ENCODE measurements at places on chromosomes 3 and 15. TPM values are rescaled to one million over a fixed set of nuclear protein-coding genes. Genes with fewer than 3 reads are reported as not detected.

The INKA1 gene
- 3.3 TPM for total RNA-seq

The C3orf20 gene
- total RNA-seq = not detected

The VWA5B2 gene
- not detected for total RNA-seq

The C3orf18 gene
- total RNA-seq = 14.0 TPM

The POU1F1 gene
- not detected for total RNA-seq

The CHRM5 gene
- not detected for total RNA-seq

- H3K4me3 ChIP-seq = peak overlapping the region; percentile 82
- H3K27me3 ChIP-seq = peaks cover 46% of the 10 kb centered on the region
- DNase-seq = no peak
Measured at GRCh38 chr15:67833710-67834511, 5.9 kb downstream of the RNU6-1 start.

GRCh38 chr3:4988983-4989834 lies 10.0 kb downstream of the BHLHE40 start:
- H3K36me3 ChIP-seq = peaks cover 5% of the 10 kb centered on the region
- H3K27ac ChIP-seq = no peak overlapping the region
- H3K27me3 ChIP-seq = no peaks in the 10 kb centered on the region
- no peak overlapping the region for H3K4me3 ChIP-seq
- no peak for DNase-seq

DNA sequence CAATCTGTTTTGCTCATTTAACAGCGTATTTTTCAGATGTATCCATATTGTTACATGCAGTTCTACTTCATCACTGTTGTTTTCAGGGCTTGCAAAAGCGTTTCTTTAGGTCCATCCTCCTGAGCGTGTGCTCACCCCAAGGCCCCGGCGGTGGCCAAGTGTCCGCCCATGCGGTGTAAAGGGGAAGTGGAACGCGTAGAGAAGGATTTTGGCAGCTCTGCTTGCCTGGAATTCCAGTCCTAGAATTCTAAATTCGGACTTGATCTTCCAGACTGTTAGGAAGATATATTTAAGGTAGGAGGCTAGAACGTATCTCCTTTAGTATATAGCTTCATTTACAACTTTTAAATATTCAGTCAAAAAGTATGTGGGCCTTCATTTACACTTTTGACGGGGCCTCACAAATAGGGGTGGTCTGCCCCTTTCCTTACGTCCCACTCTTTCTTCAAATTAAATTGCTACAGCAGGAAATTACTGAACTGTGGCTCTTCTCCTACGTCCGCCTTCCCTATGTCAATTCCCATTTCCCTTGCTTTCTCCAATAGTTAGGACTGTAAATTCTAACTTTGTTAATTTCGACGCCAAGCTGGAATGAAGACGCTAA lies 609 bp upstream of the TBC1D23 start:
- peak overlapping the region; percentile 93 for H3K4me3 ChIP-seq
- peaks cover 75% of the 10 kb centered on the region for H3K4me1 ChIP-seq

- H3K36me3 ChIP-seq = no peaks in the 10 kb centered on the region
- no peak overlapping the region for H3K4me3 ChIP-seq
- peaks cover 20% of the 10 kb centered on the region for H3K27me3 ChIP-seq
- no peaks in the 10 kb centered on the region for H3K4me1 ChIP-seq
Measured at GRCh38 chr3:122077293-122078234, 22.4 kb downstream of the CD86 start.

DNA sequence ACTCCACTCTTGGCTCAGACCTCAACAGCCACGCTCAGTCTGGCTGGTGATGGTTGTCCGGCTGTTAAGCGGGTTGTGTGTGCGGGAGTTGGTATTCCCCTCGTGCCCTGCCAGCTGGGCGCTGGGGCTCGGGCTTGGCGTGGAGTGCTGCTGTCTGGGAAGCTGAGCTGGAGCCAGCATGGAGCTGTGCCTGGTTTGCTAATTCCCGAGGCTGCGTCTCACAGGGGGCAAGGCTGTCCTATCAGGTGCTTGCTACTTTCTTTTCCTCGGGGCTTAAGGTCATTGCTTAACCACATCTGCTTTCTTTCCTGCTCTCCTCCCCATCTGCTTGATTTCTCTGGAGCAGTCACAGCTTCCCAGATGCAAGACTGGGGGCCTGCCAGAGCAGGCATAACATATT lies 29.9 kb downstream of the PDIA5 start:
- H3K27ac ChIP-seq = no peak overlapping the region
- peaks cover 34% of the 10 kb centered on the region for H3K4me1 ChIP-seq
- no peak overlapping the region for H3K4me3 ChIP-seq
- peaks cover 38% of the 10 kb centered on the region for H3K36me3 ChIP-seq
- H3K27me3 ChIP-seq = peaks cover 2% of the 10 kb centered on the region
- no peak for DNase-seq

DNA sequence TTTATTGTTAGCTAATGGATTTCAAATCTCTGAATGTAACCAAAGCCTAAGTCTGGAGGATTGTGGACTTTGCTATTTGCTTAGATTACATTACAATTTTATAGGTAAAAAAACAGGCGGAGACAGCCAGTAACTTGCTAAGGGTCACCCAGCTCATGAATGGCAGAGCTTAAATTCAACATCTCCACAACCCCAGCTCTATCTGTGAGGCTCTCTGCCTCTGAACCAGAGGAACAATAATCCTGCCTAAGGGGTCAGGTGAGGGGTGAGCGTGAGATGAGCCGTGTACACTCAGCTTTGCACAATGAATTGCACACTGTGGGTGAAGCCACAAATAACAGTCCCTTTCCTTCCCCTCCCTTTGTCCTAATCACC lies 69.8 kb upstream of the SPATA12 start:
- no peaks in the 10 kb centered on the region for H3K36me3 ChIP-seq
- H3K27me3 ChIP-seq = peaks cover 25% of the 10 kb centered on the region
- H3K27ac ChIP-seq = no peak overlapping the region
- H3K4me3 ChIP-seq = no peak overlapping the region
- H3K4me1 ChIP-seq = peaks cover 25% of the 10 kb centered on the region

GRCh38 chr3:56591262-56591661 lies 34.3 kb downstream of the CCDC66 start:
- H3K27ac ChIP-seq = 0 out of 2 replicates have a peak overlapping the region, but pooled peaks have one; percentile 0
- no peak for DNase-seq
- no peak overlapping the region for H3K4me3 ChIP-seq
- H3K27me3 ChIP-seq = no peaks in the 10 kb centered on the region
- peaks cover 17% of the 10 kb centered on the region for H3K4me1 ChIP-seq

- peak; percentile 66 for DNase-seq
- H3K27ac ChIP-seq = peak overlapping the region; percentile 46
- peaks cover 54% of the 10 kb centered on the region for H3K4me1 ChIP-seq
- peak overlapping the region; percentile 40 for H3K4me3 ChIP-seq
Measured at GRCh38 chr15:69417581-69417980, 3.4 kb downstream of the KIF23 start.

- DNase-seq = no peak
- no peaks in the 10 kb centered on the region for H3K36me3 ChIP-seq
- no peak overlapping the region for H3K4me3 ChIP-seq
- peaks cover 40% of the 10 kb centered on the region for H3K4me1 ChIP-seq
- H3K27me3 ChIP-seq = peaks cover 11% of the 10 kb centered on the region
- no peak overlapping the region for H3K27ac ChIP-seq
Measured at GRCh38 chr15:64000183-64000951, 45.9 kb downstream of the DAPK2 start.

DNA sequence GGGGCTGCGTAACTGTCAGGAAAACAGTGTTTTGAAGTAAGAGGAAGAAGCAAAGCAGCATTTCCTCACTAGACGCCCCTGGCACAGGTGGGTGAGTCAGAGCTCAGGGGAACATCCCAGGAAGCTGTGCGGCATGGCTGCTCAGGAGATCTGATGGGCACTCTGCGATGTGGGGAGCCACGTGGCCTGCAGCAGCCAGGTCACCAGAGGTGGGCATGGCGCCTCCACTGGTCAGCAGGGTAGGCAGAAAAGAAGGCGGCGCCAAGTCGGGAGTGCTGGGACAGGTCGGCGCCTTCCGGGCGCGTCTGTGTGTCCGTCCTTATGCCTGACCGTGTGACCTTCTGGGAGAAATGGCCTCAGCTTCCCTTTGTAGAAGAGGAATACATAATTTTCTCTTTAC lies 249.9 kb upstream of the ST8SIA2 start:
- H3K36me3 ChIP-seq = no peaks in the 10 kb centered on the region
- no peak overlapping the region for H3K27ac ChIP-seq
- no peaks in the 10 kb centered on the region for H3K27me3 ChIP-seq
- no peak for DNase-seq

DNA sequence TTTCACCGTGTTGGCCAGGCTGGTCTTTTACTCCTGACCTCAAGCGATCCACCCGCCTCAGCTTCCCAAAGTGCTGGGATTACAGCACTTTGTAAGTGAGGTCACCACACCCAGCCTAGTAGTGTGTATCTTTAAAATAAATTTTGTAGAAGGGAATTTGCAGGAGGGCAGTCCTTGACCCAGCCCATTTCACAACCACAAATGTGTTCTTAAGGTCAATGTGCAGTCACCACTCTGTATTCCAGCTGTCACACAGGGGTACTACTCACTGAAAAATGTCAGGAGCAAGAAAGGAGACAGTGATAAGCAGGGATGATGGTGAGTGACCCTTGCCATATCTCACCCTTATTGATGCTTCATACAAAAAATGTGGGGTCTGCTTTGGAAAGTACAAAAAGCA lies 98.5 kb downstream of the FRMD5 start:
- H3K27ac ChIP-seq = no peak overlapping the region
- no peak overlapping the region for H3K4me3 ChIP-seq
- no peaks in the 10 kb centered on the region for H3K36me3 ChIP-seq

GRCh38 chr3:60490992-60491391 lies 760.3 kb downstream of the FHIT start:
- no peaks in the 10 kb centered on the region for H3K4me1 ChIP-seq
- H3K36me3 ChIP-seq = no peaks in the 10 kb centered on the region
- H3K4me3 ChIP-seq = no peak overlapping the region
- H3K27ac ChIP-seq = no peak overlapping the region
- H3K27me3 ChIP-seq = no peaks in the 10 kb centered on the region
- no peak for DNase-seq

DNA sequence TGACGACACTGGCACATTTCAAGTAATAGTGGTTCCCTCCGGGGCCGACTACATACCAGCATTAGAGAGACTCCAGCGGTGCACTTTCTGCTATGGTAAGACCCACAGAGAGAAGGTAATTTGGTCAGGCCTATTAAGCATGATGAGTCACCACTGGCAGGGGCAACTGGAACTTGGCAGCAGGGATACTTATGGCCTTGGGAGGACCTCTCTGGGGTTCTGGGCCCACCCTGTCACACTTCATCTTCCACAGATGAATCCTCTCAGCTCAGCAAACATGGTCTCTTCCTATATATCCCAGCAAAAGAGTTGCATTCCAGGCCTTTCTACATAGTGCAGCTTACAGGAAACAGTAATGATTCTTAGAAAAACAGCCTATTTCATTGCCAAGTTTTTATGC lies 88.0 kb downstream of the PIK3R4 start:
- peak; percentile 44 for DNase-seq
- peaks cover 19% of the 10 kb centered on the region for H3K4me1 ChIP-seq
- H3K4me3 ChIP-seq = no peak overlapping the region
- H3K27ac ChIP-seq = peak overlapping the region; percentile 20
- H3K36me3 ChIP-seq = no peaks in the 10 kb centered on the region
- no peaks in the 10 kb centered on the region for H3K27me3 ChIP-seq

- H3K27me3 ChIP-seq = no peaks in the 10 kb centered on the region
- H3K36me3 ChIP-seq = peaks cover 7% of the 10 kb centered on the region
- H3K4me1 ChIP-seq = peaks cover 8% of the 10 kb centered on the region
- H3K4me3 ChIP-seq = no peak overlapping the region
- DNase-seq = no peak
- no peak overlapping the region for H3K27ac ChIP-seq
Measured at GRCh38 chr15:28901587-28901980, 15.8 kb downstream of the APBA2 start.

DNA sequence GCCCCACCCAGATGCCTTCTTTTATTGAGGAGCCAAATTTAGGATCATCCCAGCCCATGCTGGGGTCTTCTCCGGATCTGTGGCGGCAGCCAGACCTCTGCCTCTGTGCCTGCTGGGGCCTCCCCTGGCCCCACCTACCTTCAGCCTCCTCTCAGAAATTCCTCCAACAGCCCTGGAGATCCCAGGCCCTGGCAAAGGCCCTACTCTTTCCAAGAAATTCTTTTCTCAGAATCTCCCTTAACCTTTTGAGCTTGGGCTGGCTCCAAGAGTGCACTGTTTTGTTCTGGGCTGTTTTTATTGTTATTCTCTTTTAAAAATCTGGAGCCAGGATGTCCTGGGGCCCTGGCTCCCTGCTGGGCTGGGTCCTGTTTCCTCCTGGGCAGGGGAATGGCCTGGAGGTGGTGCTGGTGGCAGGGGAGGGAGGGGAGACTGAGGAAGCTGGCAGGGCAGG lies 57.8 kb downstream of the GRIP2 start:
- H3K27ac ChIP-seq = no peak overlapping the region
- H3K27me3 ChIP-seq = peaks cover 2% of the 10 kb centered on the region
- no peak for DNase-seq
- no peaks in the 10 kb centered on the region for H3K4me1 ChIP-seq
- H3K36me3 ChIP-seq = peaks cover 41% of the 10 kb centered on the region
- H3K4me3 ChIP-seq = no peak overlapping the region

GRCh38 chr3:125374501-125374995 lies 577 bp downstream of the ZNF148 start:
- DNase-seq = peak; percentile 32
- H3K27ac ChIP-seq = peak overlapping the region; percentile 77
- H3K36me3 ChIP-seq = peaks cover 19% of the 10 kb centered on the region
- peak overlapping the region; percentile 96 for H3K4me3 ChIP-seq
- peaks cover 4% of the 10 kb centered on the region for H3K27me3 ChIP-seq

- H3K36me3 ChIP-seq = no peaks in the 10 kb centered on the region
- peaks cover 28% of the 10 kb centered on the region for H3K27me3 ChIP-seq
- H3K4me1 ChIP-seq = no peaks in the 10 kb centered on the region
- no peak overlapping the region for H3K27ac ChIP-seq
Measured at GRCh38 chr3:37762698-37763097, 99.0 kb upstream of the CTDSPL start.

GRCh38 chr3:15521573-15521965 lies at the start of gene COLQ:
COLQ (minus strand) TSS chr3:15521706; CDS start chr3:15521625, 81 bp downstream.
- no peak within 1 kb of the TSS for H3K4me3 ChIP-seq
- peaks cover 11% of the 10 kb centered on the region for H3K27me3 ChIP-seq
- H3K4me1 ChIP-seq = peaks cover 6% of the 10 kb centered on the region
- H3K27ac ChIP-seq = no peak within 1 kb of the TSS
- no peaks in the 10 kb centered on the region for H3K36me3 ChIP-seq

GRCh38 chr15:62390791-62391640 lies 225.9 kb upstream of the C2CD4B start:
- H3K4me1 ChIP-seq = peaks cover 41% of the 10 kb centered on the region
- H3K27ac ChIP-seq = peak overlapping the region; percentile 82
- peaks cover 4% of the 10 kb centered on the region for H3K36me3 ChIP-seq
- DNase-seq = peak; percentile 35

GRCh38 chr15:70415398-70415797 lies 317.7 kb upstream of the TLE3 start:
- no peak overlapping the region for H3K4me3 ChIP-seq
- H3K27ac ChIP-seq = no peak overlapping the region
- H3K27me3 ChIP-seq = peaks cover 62% of the 10 kb centered on the region
